ENCODE measurements at places on chromosomes 3 and 15.

DNA sequence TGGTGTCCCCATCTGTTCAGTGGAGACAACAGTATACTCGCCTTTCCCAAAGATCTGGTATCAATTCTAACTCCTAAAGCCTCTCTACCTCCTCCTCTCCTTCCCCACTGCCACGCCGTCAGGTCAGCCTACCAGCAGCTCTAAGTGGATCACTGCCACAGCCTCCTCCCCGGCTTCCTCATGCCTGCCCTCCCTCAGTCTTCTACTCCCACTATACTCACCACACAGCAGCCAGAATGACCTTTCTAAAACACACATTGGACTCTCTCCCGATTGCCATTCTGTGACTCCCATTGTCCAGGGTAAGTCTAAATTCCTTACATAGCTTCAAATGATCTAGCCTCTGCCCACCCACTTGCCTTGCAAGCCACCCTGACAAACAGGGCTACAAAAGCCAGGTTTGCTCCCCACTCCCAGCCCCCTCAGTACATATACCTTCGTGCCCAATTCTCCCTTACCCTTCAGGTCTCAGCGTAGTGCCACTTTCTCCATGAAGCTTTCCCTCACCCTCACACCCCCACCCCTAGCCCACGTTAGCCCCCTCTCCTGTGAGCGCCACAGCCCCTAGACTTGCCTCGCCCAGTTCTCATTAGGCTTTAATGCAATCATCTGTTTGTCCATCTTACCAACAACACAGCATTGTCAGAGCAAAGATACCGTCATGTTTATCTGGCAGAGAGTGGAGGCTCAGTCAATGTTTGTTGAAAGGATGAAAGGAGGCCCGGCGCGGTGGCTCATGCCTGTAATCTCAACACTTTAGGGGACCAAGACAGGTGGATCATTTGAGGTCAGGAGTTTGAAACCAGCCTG is 9.5 kb upstream of the SEMA7A start:
- DNase-seq: no peak

GRCh38 chr3:122767540-122768372 is 25.9 kb downstream of the HSPBAP1 start:
- no peak for DNase-seq

DNA sequence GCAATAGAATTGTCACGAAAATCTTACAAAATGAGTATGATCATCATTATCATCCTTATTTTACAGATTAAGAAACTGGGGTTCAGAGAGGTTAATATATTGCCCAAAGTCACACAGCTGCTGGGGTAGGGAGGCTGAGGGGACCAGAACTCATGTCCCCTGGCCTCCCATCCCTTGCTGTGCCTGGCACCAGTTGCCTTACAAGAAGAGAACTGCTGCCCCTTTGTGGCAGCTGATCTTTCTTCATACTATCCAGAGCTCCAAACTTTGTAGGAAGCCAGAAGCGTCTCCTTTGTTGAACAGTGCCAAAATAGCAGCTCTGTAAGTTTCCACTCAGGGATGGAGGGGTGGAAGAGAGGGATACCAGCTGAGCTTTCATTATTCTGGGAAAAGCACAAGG is 236.8 kb upstream of the TBC1D5 start:
- DNase-seq: no peak

DNA sequence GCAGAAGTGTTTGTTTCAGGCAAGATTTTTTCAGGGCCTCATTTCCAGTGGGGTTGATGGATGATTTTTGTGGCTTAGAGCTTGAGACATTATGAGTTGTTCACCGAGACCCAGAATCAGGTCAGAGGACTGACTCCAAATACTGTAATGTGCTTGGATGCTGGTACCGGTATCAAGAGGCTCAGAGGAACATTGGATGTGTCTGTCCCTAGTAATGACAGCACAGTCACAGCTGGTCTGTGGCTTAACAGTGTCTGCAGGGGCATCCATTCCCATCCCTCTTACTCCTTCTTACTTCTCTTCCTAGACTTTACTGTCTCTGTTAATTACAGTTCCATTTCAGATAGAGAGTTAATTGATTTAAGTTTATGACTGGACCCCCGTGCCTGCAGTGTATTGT is 107.8 kb downstream of the PTPRG start:
- DNase-seq: no peak

- DNase-seq: no peak
These were observed 7.5 kb upstream of the ALCAM start for GRCh38 chr3:105359098-105359762.

- no peak for DNase-seq
These were observed 41.2 kb downstream of the CRYBG3 start for GRCh38 chr3:97863031-97863430.

DNA sequence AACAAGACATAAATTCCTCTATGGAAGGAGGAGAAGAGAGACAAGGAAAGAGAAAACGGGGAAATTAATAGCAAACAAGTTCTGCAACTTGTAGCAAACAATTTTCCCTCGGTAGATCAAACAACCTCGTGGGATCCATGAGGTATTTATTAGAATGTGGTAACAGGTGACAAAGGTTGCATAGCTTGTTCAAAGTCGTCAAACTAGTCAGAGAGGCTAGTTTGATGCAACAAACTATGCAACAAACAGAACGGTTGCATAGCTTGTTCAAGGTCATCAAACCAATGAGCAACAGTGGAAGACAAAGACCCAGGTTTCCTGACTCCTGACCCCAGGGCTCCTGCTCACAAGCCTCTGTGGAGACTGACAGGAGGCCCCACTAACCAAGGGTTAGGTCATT is 20.7 kb downstream of the MB21D2 start:
- no peak for DNase-seq
